HL-60 (cell line): ENCODE measurements at places on chromosomes 1 and 21.

DNA sequence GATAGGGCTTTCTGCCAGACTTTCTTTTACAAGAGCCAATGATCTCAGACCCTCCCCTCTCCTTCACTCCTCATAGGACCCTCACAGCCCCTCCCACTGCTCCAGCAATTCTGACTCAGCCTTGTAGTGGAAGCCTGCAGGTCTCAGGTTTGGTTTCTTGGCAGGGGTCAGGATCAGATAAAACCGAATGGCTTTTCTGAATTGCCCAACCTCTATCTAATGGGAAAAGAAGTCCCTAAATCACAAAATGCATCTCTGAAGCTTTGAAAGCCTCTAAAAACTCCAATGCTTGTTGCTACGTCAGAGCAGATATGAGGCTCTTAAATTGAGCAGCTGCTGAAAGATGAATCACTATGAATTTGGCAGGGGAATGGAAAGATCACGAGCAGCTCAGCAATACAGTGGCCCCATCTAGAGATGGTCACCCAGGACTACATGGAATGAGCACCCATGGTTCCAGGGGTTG, 74.5 kb downstream of the NID1 start:
- DNase-seq: no peak

DNA sequence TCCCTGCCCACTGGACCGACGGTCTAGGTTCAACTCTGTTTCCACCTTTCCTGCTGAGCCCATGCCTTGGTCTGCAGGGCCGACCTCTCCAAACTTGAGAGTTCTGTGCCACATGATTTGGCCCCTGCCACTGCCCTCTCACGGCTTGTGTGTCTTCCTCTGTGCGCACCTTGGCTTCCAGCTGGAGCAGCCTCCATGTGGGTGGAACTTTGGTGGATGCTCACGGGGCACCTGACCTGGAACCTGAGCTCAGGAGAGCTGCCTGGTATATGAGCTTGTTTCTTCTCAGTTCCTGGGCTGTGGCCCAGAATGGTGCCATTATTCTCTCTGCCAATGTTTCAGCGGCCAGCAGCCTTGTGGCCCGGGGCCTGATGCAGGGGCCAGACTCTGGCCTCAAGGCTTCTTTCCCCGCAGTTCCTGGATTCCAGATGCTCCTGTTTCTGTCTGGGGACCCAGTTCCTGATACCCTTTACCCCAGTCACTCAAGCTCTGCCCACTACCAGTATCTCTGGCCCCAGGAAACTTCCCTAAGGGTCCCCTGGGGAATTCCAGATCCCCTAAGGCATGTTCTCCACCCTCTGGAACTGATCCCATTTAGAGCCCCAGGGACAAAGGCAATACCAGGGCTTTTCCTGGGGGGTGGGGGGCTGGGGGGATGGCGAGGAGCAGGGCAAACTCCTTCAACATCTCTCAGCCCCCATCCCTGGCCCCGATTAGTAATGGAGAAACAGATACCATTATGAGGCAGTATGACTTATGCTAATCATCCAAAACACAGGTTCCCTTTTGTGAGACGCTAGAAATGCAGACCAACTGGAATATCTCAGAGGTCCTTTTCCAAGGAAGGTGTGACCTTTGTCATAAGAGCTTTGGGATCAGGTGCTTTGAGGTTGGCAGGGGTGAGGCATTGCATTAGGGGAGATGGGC, 11.1 kb downstream of the QSOX1 start:
- DNase-seq: no peak

GRCh38 chr1:30748098-30748698, 9.4 kb downstream of the LAPTM5 start:
- DNase-seq: no peak

DNA sequence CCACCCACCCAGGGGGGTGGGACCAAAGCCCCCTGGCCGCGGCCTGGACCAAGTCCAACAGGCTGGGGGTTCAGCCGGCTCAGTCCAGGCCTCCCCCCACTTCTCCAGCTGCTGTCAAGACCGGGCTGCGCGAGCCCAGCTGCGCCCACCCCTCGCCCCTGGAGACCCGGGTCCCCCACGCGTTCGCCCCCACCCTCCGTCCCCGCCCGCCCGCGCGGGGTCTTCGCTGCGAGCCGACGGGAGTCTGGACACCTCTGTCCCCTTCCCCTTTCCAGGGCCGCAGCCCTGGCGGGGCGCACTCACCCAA, 253 bp downstream of the RAP1GAP start:
- DNase-seq: no peak

DNA sequence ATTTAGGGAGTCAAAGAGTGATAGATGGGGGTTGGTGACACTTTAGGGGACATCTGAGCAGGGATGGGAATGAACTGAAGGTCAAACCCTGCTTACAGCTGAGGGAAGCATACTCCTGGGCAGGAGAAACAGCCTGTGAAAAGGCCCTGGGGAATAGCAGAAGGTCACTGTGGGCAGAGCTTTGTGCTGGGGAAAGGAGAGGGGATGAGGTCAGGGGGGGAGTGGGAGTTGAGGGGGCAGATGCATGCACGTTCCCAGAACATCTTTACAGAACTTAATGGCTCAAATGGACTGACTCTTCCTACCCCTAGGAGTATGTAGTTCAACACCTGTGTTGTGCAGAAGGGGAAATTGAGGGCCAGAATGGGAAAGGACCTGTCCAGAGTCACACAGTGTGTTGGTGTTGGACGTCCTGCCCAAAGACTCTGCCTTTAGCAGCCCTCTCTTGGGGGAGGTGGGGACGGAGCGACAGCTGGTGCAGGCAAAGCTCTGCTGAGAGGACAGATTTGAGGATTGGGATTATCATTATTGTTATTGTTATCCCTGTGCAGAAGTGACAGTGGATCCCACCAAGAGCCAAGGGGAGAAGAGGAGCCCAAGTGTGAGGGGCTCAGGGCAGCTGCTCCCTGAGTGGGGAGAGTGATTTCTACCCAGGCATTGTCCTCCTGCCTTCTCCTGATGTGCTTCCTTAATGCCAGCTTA, 116.5 kb downstream of the PTPRU start:
- no peak for DNase-seq

GRCh38 chr1:169853341-169853740, 40.4 kb downstream of the SCYL3 start:
- no peak for DNase-seq
